ENCODE measurements at places on chromosomes 11 and 22. TPM values are rescaled to one million over a fixed set of nuclear protein-coding genes. Genes with fewer than 3 reads are reported as not detected.

GPR152 gene
- not detected for total RNA-seq

ACTN3 gene
- total RNA-seq = not detected

RIMBP3B gene
- not detected for total RNA-seq

INPP5J gene
- total RNA-seq = 22.4 TPM

FOSL1 gene
- not detected for total RNA-seq

DNA sequence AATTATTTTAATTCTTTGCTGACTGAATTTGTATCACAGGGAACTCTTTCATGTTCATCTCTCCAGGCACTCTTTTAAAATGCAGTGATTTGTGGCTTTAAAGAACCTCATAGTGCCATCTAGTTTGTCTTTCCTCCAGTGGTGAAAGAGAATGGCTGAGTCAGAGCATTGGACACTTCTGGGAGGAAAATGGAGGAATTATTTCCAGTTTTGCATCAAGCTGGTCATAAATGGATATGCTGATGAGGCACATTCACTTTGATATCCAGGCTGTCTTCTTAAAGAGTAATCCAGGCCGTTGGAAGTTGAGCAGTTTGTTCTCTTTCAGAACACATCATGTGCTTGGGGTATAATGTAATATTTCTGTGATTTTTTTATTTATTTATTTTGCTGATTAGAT, 273.7 kb downstream of the DDX10 start:
- DNase-seq = no peak

DNA sequence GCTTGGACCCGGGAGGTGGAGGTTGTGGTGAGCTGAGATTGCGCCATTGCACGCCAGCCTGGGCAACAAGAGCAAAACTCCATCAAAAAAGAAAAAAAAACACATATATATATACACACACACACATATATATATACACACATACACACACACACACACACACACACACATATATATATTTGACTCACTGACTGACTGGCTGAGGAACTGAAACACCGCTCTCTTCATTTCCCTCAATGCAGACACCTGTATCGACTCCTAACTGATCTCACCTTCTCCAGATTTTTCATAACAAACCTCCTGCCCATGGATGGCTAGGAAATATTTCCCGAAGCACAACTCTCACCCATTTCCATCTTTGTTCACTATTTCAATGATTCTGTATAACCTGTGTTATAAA, 140.7 kb upstream of the ANO3 start:
- no peak for DNase-seq

DNA sequence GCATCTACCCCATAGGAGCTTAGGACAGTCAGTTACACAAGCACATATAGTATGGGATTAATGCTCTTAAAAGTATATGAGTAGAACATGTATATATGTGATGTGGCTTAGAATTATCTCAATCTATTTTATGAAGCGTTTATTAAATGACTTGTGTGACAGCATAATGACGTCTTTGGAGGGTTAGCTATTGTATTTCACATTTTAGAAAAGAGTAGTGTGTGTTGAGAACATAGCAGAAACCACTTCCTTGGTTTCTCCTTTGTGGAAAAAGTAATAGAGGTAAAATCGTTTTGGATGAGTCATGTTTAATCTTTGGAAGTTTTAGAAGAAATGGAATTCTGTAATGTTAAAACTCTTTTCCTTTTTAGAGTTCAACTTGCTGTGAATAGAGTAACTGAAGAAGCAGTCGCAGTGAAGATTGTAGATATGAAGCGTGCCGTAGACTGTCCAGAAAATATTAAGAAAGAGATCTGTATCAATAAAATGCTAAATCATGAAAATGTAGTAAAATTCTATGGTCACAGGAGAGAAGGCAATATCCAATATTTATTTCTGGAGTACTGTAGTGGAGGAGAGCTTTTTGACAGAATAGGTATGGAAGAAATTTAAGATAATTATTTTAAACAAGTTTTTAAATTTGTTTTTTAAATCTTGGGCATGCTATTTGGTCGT, 2.4 kb downstream of the CHEK1 start:
- DNase-seq = no peak

GRCh38 chr11:76723548-76723947, 53.0 kb upstream of the LRRC32 start:
- no peak for DNase-seq

GRCh38 chr11:71298761-71299181, 46.4 kb upstream of the SHANK2 start:
- DNase-seq = no peak

- no peak for DNase-seq
Measured at GRCh38 chr11:17612221-17613188, 65.4 kb downstream of the OTOG start.

GRCh38 chr11:86620891-86621521, 51.4 kb downstream of the ME3 start:
- no peak for DNase-seq

DNA sequence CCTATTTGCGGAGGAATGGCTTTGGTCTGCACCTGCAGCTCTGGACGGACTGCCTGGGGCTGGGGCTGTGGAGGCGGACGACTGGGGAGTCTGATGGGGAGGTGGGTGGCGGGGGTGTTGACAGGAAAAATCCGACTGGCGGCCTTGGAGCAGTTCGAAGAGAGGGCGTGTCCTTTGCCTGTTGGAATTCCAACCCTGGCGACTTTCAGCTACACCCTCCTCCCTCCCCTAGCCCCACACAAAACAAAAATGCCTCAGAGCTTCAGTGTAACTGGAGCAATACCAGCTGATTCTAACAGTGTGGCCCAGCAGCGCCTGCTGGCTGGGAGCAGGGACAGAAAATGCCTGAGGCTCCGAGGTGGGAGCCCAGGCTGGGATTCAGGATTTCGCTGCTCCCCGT, 85.4 kb downstream of the ATXN10 start:
- DNase-seq = no peak

GRCh38 chr11:124725719-124726105, 14.0 kb upstream of the NRGN start:
- no peak for DNase-seq

GRCh38 chr11:61890529-61891330, 615 bp downstream of the FADS3 start:
- peak; percentile 38 for DNase-seq

GRCh38 chr11:134584706-134585445, 172.8 kb upstream of the B3GAT1 start:
- DNase-seq = no peak

GRCh38 chr11:2482204-2482603, 37.4 kb downstream of the KCNQ1 start:
- no peak for DNase-seq

GRCh38 chr22:37843741-37844089, 419 bp downstream of the ANKRD54 start:
- peak; percentile 59 for DNase-seq

DNA sequence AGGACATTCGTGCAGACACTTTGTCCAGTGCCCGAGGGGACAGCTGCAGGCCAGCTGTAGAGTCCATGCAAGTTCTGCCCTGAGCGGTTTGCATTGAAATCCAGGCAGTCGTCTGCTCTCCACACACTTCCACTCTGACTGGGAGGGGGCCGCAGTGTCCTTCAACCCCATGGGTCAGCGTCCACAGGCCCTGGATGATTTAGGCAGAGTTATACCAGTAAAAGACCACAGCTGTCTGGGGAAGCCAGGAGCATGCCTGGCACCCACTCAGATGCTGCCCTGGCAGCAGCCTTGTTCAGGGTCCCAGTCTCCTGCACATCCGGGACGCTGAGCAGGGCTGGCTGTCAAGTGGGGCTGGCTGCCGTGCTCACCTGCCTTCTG, 26.5 kb downstream of the KRTAP5-5 start:
- DNase-seq = no peak

DNA sequence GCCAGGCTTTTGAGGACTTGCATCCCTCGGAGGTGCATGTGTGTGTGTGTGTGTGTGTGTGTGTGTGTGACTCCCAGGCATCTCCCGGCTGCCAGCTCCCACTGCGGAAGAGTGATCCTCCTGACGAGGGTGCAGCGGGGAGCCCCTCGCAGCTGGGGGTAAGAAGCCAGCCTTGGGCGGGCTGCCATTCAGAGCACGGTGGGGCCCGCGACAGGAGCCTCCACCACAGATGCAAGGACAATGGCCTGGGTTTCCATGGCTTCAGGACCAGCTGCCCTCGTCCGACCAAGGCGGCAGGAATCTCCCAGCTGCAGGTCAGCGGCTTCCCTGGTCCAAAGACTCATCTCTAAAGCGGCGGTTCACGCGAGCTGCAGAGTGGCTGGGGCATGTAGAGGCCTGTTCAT, 908.5 kb downstream of the BRD1 start:
- no peak for DNase-seq

GRCh38 chr11:72519220-72519881, 85.0 kb upstream of the CLPB start:
- DNase-seq = no peak

GRCh38 chr11:78927511-78927910, 352.8 kb upstream of the NARS2 start:
- DNase-seq = no peak
